AG04449 (cell line): ENCODE measurements at places on chromosomes 7 and 10.

- DNase-seq = no peak
These were observed 150.9 kb downstream of the ANK3 start for GRCh38 chr10:60238759-60239100.

DNA sequence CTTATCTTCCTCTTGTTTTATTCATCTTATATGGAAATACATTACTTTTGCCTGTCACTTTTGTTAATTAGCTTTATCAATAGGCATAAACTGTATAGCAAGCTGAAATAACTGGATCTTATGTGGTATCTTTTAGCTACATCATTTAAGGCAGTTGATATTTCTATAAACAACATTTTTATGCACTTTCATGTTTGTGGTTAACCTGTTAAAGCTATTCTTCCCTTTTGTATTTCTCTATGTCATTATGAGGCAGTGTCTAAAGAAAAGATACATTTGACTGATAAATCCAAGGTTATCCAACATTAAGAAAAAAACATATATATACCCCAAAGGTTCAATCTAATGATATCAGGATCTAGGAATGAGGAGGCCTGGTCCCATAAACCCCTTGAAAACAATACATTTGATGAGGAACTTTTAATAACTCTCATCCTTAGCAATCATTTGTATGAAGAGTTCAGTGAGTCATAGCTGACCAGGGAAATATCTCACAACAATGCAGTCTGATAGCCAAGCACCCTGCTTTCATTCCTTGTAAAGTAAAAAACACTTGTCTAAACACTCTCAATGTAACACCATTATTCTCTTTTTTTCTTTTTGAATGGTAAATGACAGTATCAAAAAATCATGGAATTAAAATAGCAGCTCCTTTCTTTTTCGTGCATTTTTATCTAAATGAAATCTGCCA, 300.9 kb downstream of the NEBL start:
- DNase-seq = no peak

GRCh38 chr7:45186261-45186813, 28.7 kb downstream of the RAMP3 start:
- no peak for DNase-seq

DNA sequence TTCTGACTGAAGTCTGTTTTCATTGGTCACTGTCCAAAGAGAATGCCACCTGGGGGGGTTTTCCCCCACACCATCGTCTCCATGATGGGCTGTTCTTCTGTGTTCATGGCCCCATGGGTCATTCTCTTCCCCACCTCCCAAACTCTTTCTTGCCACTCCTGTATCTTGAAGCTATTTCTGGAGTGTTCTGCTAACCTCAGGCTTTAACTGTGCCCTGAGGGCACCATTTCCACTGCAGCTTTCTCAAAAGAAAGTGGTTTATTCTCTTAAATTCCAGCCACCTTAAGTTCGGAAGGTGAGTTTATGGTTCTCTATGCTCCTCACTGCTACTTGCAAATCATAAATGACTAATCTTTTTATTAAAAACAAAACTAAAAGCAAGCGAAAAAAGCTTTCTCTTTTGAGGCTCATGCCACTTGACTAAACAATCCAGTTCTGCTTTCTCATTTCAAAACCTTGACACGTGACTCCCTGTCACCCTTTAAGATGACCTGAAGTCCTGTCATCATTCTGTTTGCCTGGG, 7.4 kb upstream of the APBB1IP start:
- DNase-seq = no peak

DNA sequence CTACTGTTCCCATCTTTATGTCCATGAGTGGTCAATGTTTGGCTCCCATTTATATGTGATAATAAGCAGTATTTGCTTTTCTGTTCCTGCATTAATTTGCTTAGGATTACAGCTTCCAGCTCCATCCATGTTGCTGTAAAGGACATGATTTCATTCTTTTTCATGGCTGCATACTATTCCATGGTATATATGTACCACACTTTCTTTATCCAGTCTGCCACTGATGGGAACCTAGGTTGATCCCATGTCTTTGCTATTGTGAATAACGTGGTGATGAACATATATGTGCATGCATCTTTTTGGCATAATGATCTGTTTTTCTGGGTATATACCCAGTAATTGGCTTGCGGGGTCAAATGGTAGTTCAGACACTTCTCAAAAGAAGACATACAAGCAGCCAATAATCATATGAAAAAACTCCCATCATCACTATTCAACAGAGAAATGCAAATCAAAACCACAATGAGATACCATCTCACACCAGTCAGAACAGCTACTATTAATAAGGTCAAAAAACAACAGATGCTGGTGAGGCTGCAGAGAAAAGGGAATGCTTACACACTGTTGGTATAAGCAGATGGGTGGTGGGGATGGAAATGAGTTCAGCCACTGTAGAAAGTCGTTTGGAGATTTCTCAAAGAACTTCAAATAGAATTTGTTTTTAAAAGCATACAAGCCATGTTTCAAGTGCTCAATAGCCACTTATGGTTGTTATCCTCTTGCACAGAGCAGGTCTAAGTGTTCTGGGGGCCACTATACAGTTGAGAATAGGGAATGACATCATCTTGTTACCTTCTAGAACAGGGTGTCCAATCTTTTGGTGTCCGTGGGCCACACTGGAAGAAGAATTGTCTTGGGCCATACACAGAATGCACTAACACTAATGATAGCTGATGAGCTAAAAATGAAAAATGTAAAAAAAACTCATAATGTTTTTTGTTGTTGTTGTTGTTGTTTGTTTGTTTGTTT, 23.2 kb upstream of the SDK1 start:
- DNase-seq = no peak

DNA sequence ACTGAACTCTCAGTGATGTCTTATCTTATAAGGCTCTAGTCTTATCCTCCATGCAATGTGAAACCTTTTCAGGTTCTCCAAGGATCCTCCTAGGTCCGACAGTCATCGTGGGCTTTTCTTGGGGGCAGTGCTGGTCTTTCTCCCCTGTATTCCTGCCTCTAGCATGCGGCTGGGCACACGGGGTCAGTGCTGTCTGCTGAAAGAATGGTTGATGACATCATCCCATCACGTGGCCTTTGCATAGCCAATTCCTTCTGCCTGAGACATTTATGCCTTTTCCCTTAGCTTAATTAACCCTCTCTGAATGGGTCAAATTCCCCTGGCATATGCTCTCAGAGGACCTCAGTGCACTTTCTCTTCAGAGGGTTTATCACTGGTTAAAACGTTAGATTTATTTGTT, 27.0 kb upstream of the KCNK18 start:
- DNase-seq = no peak

DNA sequence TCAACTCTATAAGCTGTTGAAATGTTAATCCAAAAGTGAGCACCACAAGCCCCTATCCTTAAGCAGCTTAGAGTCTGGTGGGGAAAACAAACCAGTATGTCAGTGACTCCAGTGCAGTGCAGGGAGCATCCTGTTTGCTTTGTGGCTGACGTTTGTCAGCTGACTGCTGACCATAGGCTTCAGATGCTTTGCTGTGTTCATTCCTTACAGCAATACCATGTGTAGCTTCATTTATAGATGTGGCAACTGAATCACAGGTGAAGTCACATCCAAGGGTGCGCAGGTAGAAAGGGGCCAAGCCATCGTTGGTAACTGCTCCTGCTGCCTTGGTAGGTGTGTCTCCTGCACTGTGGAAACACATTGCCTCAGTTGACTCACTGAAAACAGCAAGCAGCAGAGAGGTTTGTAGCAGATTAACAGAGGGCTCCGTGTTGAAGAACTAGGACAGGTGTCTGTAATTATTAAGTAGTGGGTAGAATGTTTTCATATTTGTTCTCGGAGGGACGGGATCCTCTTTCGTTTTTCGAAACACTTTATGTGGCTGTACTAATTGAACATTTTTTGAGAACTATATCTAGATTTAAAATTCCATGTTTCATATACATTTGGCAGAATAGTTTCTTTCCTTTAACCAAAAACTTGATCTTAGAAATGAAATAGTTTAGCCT, 2.0 kb downstream of the INSIG1 start:
- no peak for DNase-seq

DNA sequence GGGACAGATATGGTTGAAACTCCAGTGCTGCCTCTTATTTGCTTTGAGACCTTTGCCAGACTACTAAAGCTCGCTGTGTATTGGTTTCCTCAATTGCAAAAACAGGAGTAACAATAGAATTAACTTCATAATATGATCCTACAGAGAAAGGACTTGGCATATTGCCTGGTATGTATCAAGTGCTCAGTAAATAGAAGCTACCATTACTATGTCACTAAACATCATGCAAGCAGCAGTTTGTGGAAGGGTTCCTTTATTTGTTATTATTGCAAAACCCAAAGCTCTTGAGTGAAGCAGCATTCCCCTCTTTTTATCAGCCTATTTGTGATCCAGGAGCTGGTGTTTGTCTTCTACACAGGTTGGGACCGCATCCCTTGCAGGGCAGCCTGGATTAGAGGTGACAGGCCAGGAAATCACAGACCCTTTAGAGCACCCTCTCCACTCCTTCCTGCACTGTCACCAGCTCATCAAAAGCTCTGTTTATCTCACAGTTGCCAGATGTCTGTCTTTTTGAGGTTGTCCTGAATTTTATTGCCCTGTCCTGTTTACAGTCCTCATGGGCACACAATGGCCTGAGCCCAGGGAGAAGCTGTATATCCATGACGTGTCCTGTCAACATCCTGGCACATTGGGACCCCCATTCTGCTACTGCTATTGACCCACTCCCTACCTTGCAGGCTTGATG, 121.5 kb downstream of the SNX10 start:
- DNase-seq = no peak

- DNase-seq = no peak
These were observed 11.7 kb upstream of the GPR141 start for GRCh38 chr7:37671876-37672275.

GRCh38 chr7:151248346-151249033, at the start of gene SMARCD3:
Gene SMARCD3, minus strand, starts transcription at chr7:151248694. Its CDS starts 132 bp downstream, at chr7:151248562.
- no peak for DNase-seq
